ENCODE measurements at places on chromosomes 7 and 10.

- DNase-seq: no peak
Observed at GRCh38 chr7:130853503-130854279, 119.7 kb upstream of the KLF14 start.

DNA sequence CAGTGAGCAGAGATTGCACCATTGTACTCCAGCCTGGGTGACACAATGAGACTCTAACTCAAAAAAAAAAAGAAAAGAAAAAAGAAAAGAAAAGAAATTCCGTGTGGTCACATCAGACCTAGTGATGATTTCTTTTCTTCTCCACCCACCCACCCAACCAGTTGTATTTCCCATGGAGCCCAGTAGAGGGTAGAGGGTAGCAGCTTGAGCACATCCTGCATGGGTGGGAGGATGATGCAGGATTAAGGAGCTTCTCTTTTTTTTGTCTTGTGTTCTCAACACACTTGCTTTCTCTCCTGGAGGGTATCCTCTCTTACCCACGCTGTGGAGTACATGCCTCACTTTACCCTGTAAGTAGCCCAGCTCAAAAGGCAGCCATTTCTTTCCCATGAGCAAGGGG lies 118.6 kb upstream of the CARD11 start:
- peak; percentile 11 for DNase-seq

GRCh38 chr7:111835066-111835465 lies 272.8 kb upstream of the IMMP2L start:
- DNase-seq: no peak

- peak; percentile 79 for DNase-seq
Observed at GRCh38 chr7:123749537-123749857, 694 bp upstream of the WASL start.

DNA sequence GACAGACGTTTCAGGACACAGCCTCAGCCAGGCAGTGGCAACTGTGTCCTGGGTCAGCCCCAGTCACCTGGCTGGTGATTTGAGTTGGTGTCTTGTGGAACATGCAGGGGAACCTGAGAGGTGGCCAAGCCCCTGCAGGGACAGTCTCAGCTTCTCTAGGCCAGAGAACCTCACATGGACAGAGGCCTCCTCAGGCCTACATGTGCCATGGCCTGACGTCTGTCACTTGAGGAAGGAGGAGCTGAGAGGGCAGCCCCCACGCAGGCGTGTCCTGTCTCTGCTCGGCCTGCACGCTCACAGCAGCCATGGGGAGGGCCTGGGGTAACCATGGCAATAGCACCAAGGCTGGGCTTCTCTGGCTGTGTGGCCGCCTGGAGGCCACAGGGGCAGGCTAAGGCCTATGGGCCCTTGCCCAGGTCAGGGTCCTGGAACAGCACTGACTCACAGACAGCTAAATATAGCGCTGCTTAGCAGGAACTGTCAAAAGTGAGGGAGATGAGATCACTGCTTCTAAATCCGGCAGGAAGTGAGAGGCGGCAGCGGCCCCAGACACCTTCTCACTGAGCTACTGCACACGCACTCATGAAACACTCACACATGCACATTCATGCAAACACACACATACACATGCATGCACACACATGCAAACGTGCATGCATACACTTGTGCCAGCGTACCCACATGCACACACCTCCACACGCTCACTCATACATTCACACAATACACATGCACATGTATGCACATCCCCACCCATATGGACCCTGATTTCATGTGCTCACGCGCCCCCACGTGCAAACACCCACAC lies 57.0 kb downstream of the YKT6 start:
- peak; percentile 84 for DNase-seq

DNA sequence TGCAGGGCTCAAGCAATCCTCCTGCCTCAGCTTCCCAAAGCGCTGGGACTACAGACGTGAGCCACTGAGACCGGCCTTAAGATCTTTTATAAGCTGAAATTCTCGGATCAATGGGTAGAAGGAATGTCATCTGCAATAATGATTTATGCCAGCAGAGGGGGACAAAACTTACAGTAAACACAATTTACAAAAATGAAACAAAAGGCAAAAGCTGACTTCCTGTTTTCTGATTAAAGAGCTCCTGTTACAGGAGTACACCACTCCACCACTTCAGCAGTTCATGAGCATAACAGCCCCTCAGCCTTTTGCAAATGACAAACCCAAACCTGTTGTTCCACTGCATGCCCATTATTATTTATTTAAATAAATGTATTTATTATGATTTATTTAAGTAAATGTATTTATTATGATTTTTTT lies 88.5 kb upstream of the ATP6V0A4 start:
- DNase-seq: peak; percentile 88

All from OCI-M1 (cell line).